Activated CD8-positive, alpha-beta memory T cell treated with anti-CD3 and anti-CD28 coated beads, Interleukin-2, amount 50 U/mL, for 48 hours (primary cell): ENCODE measurements at places on chromosomes 5 and 9.

DNA sequence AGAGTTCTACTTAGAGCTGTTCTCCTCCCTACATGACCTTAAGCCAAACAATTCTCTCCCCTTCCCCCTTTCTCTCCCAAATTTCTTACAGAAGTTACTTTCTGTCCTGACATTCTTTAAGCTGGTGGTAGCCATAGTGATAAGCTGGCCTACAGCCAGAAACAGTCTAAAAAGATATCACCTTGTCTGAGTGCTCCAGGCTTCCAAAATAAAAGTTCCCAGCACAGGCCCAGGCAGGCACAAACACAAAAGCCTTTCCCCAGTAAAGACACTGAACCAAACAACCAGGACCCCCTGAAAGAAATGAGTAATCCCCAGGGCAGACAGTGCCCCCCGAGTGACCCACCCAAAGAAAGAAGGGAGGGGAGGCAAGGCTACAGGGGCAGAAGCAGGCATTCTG lies 19.2 kb downstream of the SIL1 start:
- no peak for DNase-seq

- DNase-seq, result peak; percentile 36
Observed at GRCh38 chr5:132468656-132469379, 21.8 kb downstream of the IRF1 start.

DNA sequence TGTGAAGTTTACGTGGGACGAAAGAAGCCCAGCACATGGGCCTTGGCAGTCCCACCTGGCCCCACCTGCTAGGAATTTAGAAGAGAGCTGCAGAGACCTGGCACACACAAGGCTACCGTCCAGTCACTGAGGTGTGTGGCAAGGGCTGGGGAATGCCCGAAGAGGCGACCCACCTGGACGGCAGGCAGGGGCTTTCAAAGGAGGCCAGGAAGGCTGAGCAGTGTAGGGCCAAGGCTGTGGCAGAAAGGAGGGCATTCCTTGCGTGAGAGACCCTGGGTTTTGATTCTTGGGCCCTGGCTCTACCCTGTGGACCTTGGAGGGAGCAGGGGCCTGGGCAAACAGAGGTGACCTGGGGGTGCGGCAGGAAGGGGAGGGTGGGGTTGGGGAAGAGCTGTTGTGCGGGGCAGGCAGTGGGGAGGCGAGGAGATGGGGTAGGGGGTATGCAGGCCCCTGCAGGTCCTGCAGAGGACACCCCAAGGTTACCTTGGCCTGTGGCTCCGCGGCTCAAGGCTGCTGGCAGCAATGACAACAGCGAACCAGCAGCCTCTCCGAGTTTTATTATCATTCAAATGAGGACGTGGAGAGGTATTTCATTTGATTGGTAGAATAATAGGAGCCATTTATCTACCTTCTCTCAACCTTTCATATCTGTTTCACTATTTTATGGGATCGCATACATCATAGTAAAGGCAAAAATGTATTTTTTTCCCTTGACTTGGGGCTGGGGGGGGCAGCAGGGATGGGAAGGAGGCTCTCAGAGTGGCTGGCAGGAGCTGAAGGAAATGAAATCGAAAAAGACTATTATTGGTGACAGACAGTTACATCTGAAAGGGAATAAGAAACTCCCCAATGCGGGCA lies 24.8 kb downstream of the TSPAN17 start:
- DNase-seq, result no peak

- no peak for DNase-seq
Observed at GRCh38 chr9:16342246-16343020, 528.0 kb downstream of the BNC2 start.

DNA sequence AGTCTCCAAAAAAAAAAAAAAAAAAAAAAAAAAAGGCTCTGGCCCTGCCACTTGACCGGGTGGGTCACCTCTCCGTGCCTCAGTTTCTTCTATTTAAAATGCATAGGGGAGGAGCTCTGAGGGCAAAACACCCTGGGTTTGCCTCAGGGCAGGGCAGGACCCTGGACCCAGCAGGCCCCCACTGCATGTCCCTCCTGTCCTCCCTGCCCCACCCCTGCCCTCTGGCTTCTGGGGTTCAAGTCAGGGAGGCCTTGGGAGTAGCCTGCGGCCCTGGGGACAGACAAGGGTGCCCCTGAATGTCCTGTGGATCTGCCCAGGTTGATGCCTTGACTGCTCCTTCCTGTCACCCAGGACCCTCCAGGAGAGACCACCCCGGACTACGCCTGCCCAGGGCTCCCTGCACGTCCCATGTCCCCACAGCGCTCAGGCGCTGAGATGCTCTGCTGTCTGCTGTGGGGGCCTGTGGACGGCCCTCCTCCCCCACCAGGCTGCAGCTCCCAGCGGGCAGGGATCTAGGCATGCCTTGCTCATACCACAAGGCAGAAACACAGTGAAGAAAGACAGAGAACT lies 35.4 kb downstream of the ADAMTS2 start:
- DNase-seq, result no peak

DNA sequence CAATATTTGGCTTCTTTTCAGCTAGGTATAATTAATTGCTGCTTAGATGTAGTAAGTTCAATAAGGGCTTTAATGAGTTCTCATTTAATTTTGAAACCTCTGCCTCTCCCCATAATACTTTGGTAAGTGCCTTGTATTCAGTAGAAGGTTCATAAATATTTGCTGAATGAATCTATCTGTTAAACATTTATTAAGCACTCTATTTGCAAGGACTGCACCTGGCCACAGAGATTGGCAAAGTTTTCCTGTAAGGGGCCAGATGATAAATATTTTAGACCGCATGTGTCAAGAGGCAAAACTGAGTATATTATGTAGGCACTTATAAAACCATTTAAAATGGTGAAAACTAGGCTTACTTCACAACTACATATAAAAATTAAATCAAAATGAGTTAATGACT lies 19.0 kb upstream of the GNA14 start:
- no peak for DNase-seq

DNA sequence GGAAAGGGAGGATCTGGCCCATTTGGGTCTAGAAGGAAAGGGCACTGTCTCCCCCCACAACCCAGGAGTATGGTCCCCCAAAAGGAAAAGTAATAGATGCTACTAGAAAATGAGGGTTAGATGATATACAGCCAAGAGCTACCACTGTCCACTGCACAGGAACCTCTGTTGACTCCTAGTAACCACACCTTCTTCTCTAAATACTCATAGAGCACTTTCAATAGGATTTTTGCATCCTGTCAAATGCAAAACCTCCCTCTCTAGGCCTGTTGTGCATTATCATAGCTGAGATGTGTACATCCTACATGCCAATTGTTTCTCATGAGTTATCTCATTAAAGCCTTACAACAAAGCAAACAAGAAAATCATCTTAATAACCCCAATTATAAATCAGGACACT lies 66.8 kb downstream of the THBS4 start:
- no peak for DNase-seq

GRCh38 chr5:154881986-154882385 lies 23.6 kb downstream of the CNOT8 start:
- DNase-seq, result no peak

DNA sequence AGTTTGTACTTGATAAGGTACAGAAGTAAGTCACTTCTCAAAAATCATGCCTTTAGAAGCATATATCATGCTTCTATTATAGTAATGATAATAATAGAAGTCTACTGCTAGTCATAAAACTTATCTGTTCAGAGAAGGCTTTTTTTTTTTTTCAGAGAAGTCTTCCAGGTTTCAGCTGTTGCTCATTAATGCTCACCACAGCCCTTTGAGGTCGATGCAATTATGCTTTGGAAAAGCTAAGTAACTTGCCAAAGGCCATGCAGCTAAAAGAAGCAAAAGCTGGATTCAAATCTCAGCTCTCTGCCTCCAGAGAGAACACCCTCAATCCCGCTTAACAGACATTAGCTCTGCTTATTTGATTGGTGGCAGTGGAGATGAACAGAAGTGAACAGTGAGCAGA lies 150.8 kb downstream of the DOCK8 start:
- DNase-seq, result no peak

DNA sequence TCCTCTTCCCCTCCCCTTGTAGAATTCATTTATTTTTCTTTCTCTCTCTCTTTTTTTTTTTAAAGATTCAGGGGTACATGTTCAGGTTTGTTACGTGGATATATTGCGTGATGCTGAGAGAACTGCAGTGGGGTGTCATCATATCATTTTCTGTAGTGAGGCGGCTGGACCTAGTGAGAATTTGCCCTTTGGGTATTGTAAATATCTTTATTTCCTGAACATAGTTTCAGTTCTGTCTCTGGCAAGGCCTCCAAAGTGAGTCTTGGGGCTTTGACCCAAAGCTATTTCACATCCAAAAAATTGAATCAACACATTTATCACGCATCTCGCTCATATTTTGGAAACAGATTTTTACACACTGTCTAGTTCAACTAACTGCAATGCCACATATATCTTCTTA lies 25.4 kb upstream of the MYOT start:
- DNase-seq, result no peak
